ENCODE measurements at places on chromosomes 1 and 21. TPM values are rescaled to one million over a fixed set of nuclear protein-coding genes. Genes with fewer than 3 reads are reported as not detected.

GBP3 gene
- polyA plus RNA-seq = not detected

GBP4 gene
- polyA plus RNA-seq = not detected

CD164L2 gene
- polyA plus RNA-seq = not detected

LCE1C gene
- not detected for polyA plus RNA-seq

ERICH3 gene
- not detected for polyA plus RNA-seq

CNKSR1 gene
- 7.8 TPM for polyA plus RNA-seq

CFHR3 gene
- polyA plus RNA-seq = not detected

PLA2G5 gene
- polyA plus RNA-seq = not detected

ST6GALNAC5 gene
- polyA plus RNA-seq = 57.3 TPM

OR2T11 gene
- not detected for polyA plus RNA-seq

LRRC39 gene
- polyA plus RNA-seq = 10.3 TPM

NBPF11 gene
- polyA plus RNA-seq = 21.8 TPM

NEXN gene
- polyA plus RNA-seq = 0.43 TPM

PKN2 gene
- polyA plus RNA-seq = 28.3 TPM

FAM177B gene
- not detected for polyA plus RNA-seq

GNL2 gene
- polyA plus RNA-seq = 31.6 TPM

DPYD gene
- polyA plus RNA-seq = 6.7 TPM

ARHGAP30 gene
- polyA plus RNA-seq = not detected

LCE2B gene
- polyA plus RNA-seq = not detected
